ENCODE measurements at places on chromosomes 16 and 17.
A peak's percentile ranks its signal among the peaks of the same experiment; 100 is the strongest.

GRCh38 chr16:66588981-66589713 lies 9.9 kb downstream of the CMTM2 start:
- peak; percentile 52 for DNase-seq

- no peak for DNase-seq
Observed at GRCh38 chr17:64282753-64283080, 19.7 kb upstream of the TEX2 start.

DNA sequence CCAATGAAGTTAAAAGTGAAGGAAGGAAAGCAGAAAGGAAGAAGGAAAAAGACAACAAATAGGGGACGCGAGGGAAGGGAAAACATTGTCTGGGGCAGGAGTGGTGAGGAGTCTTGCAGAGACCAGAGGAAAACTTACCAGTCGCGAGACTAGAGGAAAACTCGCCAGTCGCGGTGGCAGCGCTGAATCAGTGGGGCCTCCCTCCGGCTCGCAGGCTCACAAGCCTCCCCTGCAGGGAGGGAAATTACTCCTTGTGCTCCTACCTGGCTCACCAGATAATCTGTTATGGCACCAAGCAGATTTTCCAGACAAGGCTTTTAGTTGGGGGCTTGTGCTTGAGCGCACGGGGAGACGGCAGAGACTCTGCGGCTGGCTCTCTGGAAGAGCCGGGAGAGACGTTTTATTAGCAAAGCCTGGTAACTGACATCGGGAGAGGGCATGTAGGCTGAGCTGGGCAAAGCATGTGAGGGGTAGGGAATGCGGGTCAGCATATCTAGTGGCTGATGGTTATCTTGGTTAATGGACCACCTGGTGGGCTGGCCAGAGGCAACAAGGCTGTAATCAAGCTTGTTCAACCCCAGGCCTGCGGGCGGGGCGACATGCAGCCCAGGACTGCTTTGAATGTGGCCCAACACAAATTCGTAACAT lies 37.1 kb downstream of the LCMT1 start:
- DNase-seq, result no peak

DNA sequence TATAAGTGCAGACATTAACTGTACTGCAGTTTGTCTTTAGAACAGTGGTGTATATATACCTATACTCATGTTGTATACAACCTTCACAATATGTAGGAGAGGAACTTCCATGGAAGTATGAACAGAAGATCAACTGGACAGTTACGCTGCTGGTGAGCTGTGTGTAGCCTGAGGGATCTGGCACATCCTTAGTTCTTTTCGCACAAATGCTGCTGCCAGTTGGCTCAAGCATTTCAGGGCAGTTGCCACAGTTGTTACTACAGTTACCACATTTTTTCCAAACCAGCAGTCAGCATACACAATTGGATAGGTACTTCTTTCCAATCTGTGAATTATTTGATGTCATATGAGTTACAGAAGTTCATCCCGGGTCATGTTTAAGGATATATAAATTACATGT lies 539.6 kb upstream of the HSBP1 start:
- no peak for DNase-seq

GRCh38 chr17:48037036-48037837 lies at the start of gene COPZ2:
Gene COPZ2 (minus strand): TSS chr17:48037797. CDS start chr17:48037777, 20 bp downstream.
- DNase-seq, result no peak

GRCh38 chr17:7884581-7885366 lies 3.8 kb upstream of the CHD3 start:
- DNase-seq, result peak; percentile 68

GRCh38 chr16:278863-279366 lies 1.5 kb upstream of the ARHGDIG start:
- no peak for DNase-seq

DNA sequence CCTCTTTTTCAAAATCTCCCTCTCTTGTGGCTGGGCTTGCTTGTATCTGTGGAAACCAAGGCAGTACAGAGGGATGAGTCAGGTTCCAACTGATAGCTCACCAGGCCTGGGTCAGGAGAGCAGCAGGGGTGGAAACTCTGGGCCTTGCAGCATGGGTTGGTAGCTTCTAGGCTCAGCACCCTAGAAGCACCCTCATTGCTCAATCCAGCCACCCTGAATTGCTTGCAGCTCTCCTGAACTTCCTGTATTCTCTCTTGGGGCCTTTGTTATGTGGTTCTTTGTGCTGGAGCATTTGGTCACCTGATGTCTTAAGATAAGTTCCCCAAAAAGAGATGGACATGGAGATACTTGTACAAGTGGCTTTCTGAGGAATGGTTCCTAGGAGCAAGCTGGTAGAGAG lies 169.4 kb downstream of the IRX5 start:
- no peak for DNase-seq

GRCh38 chr16:87856791-87857228 lies 12.5 kb downstream of the SLC7A5 start:
- no peak for DNase-seq

GRCh38 chr17:76820561-76820960 lies 47.6 kb upstream of the MGAT5B start:
- no peak for DNase-seq

DNA sequence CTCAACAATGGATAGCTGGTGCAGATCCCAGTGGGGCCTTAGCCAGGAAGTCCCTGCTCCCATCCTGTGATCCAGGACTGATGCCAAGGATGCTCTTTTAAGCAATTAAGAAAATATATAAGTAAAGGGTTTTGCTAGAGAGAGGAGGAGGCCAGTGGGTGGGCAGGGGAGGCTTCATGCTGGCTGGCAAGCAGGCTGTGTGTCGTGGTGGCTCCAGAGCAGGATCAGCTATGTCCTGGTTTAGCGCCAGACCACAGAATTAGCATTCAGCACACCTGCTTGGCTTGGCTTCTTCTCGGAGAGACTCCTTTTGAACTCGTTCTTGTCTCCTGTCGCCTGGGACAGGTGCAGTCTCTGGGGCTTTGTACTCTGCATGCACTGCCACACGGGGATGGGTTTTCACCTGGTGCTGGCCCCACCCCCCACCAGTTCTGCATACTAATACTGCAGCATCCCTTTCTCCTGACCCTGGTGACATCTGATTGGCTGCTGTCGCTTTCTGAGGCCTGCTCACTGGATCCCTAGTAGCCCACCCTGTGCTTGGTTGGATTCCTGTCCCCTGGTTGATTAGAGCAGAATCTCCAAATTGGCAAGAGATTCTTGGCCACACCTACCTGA lies 66.1 kb downstream of the PLD6 start:
- DNase-seq, result no peak

- DNase-seq, result no peak
Observed at GRCh38 chr17:4953451-4953961, 2.6 kb downstream of the ENO3 start.

- DNase-seq, result no peak
Observed at GRCh38 chr16:85522308-85522841, 90.7 kb upstream of the GSE1 start.

- DNase-seq, result no peak
Observed at GRCh38 chr17:21357696-21358656, 18.2 kb upstream of the KCNJ12 start.

DNA sequence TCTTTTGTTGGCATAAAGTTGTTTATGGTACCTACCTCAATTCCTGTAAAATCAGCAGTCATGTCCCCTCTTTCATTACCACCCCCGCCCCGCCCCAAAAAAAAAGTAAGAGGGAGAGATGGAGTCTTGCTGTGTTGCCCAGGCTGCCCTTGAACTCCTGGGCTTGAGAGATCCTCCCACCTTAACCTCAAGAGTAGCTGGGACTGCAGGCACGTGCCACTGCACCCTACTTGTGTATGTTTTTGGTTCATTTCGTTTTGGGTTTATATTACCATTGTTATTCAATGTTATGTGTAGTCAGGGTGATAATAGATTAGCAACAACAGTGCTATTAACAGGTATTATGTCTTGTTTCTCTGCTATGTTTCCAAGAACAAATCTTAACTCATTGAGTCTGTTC lies 15.9 kb downstream of the TNRC6C start:
- no peak for DNase-seq
